ENCODE measurements at places on chromosomes 5 and 9.

GRCh38 chr5:52800394-52801213 is 12.9 kb downstream of the ITGA1 start:
- DNase-seq, result peak; percentile 15

- DNase-seq, result no peak
Observed at GRCh38 chr5:111851631-111852548, 94.9 kb upstream of the NREP start.

- DNase-seq, result no peak
Observed at GRCh38 chr5:132110930-132111329, 37.3 kb downstream of the CSF2 start.

DNA sequence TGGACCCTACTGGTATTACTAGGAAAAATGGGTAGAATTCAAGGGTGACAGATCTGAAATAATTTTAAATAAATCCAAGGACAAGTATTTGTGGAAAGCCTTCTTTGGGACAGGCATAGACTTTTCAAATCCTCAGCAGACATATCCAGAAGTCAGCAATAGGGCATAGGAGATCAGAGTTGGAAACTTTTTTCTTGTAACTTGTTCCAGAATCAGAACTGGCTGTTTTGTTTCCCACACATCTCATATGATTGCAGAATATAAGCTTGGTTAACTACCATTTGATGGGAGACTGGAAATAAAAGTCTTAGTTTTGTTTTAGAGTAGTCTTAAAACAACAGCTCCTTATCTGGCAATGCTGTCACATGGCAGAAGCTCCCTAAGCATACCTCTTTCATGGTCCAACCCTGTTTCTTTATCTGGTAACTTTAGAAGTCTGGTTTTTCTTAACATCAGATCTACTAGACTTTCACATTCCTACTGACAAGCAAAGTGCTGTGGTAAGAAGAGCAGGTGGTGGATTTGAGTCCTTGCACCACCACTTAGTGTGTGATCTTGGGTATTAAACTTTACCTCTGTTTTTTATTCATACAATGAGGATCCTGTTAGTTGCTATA is 25.1 kb downstream of the XRCC4 start:
- no peak for DNase-seq

GRCh38 chr5:75340714-75341478 is 3.9 kb downstream of the HMGCR start:
- DNase-seq, result no peak

DNA sequence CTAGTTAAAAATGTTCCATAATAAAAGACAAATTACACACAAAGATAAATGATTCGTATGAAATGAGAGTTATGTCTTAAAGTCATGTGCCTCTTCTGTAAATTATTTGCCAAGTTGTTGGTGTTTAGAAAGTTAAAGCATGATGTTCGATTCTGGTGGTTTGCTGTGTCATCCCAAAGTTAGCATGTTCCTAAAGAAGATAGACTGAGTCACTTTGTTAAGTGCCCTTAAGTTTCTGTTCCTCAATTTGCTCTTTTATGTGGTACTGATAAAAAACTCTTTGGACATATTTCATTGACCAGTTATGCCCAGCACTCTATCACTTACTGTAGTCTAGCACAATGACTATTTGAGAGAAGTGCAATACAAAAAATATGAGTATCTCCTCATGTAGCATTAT is 366.9 kb upstream of the ZNF608 start:
- DNase-seq, result no peak

DNA sequence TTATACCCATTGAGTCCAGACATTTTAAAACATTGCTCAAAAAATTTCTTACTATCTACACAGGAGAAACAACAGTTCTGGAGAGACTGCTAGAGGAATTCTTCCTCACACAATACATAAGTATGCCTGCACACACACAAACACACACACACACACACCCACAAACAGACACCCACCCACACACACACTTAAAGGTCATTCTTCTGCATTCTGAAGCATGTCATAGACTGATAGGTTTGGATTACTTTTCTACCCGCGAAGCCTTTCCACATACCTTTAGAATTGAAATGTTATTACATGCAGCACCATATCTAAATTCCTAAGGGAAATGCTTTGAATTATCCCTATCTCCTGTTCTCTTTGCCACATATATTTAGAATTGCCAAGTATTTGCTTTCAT is 80.2 kb downstream of the FAM174A start:
- no peak for DNase-seq

DNA sequence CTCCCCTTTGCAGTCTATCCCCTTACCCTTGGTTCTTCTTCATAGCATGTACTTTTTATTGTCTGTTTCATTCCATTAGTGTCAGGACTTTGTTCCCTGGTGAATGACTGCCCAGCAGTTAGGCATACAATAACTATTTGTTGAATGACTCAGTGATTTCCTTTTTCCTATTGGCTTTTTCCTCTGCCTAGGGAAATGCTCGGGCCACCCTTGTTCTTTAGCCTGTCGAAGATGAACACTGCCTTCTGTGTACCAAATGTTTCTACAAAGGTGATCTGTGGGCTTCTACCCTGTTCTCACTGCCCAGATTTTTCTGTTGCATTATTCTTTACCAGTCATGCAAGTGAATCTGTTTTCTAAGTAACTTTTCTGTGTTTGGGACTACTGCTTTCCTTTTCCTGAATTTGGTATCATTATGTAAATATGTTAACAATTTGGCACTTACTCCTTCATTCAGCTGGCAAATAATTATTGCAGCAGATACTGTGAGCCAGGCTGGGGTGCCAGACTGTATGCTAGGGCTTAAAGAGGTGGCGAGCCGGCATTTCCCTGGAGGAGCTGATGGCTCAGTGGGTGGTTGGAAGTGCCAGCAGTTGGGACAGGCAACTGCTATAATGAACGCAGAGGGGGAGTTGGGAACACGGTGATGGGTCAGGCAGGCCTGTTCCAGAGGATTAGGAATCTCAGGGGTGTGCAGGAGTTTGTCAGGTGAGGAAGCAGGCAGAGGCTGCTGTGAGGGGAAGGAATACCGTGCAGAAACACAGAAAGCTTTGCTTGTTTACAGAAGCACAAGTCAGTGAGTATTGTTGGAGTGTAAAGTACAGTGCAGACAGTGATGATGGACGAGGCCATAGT is 30.6 kb downstream of the KDM4C start:
- DNase-seq, result no peak

GRCh38 chr5:139631520-139632165 is 16.5 kb upstream of the CXXC5 start:
- DNase-seq, result no peak

DNA sequence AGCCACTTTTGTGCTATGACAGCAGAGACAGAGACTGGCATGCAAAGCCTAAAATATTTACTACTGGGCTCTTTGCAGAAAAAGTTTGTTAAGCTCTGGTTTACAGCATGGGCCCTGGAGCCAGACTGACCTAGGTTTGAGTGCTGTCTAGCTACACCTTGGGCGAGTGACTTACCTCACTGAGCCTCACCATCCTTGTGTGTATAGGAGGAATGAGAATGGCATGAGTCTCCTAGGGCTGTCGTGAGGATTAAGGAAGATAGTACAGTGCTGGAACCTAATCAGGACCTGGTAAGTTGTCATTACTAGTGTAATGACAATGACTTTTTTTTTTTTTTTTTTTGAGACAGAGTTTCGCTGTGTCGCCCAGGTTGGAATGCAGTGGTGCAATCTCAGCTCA is 65.2 kb downstream of the MSX2 start:
- no peak for DNase-seq

DNA sequence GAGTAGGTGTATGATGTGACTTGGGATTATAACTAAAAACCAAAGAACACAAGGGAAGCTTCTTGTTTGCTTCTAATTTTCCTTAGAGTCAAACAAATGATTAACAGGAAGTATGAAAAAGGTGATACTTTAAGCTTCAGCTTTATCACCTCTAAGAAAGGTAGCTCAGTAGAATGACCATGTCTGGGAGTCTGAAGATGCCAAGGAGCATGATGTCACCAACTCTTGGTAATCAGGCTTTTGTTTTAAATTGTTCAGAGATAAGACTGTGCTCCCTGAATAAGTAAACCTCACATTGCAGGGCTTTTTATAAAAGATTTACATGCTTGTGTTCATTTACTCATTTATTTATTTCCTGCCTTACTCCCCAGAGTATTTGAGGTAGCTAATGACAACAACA is 169.9 kb downstream of the FER start:
- no peak for DNase-seq

- DNase-seq, result no peak
Observed at GRCh38 chr5:129496421-129496820, 36.3 kb downstream of the ADAMTS19 start.

GRCh38 chr5:149382517-149383220 is 3.6 kb upstream of the IL17B start:
- DNase-seq, result no peak

DNA sequence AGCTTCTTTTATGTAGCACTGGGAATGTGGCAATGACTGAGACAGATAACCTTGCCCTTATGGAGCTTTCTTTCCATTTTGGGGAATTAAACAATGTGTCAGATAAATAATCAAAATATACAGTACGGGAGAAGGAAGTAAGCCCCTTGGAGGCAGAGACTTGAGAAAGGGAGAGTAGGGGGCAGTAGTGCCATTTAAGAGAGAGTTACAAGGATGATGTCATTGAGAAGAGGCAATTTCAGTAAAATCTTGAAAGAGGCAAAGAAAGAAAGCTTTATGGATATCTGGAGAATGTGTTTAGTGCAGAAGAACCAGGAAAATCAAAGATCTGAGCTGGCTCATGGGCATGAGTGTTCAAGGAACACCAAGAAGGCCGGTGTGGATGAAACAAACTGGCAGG is 77.3 kb downstream of the KCTD16 start:
- DNase-seq, result no peak

GRCh38 chr5:3047212-3047774 is 295.8 kb upstream of the IRX2 start:
- no peak for DNase-seq

GRCh38 chr9:126198854-126199253 is 127.8 kb upstream of the MVB12B start:
- DNase-seq, result no peak

- DNase-seq, result no peak
Observed at GRCh38 chr9:113269355-113269754, 6.0 kb downstream of the CDC26 start.

DNA sequence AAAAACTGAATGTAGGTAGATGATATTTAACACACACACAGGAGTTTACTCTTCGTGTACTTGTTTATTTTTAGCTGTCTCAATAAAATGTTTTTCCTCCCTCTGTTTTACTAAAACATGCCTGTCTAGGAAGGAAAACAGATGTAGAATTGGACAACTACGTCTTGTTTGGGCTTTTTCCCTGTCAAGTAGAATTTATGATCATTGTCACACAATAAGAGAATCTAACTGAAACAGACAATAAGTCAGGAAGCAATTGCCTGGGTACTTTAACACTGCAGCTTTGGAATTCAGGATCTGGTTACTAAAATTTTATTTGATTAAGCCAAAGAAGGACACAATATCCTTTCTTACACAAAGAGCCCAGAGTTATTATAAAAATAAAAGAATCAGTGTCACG is 164.2 kb downstream of the ZDHHC21 start:
- DNase-seq, result no peak

DNA sequence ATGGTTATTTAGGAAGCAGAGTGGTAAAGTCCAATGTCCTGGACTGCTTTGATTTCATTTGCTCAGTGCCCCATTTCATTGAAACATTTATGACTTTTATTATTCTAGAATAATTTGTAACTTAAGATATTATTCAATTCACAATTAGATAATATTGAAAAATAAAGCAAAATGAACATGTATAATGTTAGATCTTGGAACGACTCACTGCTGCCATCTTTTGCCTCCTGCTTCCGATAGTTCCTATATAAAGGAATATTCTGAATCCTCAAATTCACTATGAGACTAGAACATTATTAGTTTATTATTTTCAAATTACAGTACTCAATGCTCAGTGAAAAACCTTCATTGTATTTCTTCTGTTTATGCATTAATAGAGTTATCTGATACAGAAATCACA is 2.3 kb upstream of the CTNND2 start:
- no peak for DNase-seq

DNA sequence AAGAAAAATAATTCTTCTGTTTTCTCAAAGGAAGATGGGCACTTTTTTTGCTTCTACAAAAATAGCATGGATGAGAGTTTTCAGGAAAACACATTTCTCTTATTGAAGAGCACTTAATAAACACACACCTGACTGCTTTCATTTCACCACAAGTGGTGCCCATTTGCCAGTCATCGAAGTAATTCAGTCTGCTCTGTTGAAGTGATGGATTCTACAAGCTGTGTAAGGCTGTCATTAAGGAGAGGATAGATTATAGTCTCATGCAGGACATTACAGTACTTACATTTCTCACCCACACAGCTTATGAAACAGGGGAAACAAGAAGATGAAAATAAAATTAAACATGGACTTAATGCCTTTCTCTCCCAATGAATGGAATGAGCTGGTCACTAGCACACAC is 165.2 kb downstream of the NR2F1-AS1 start:
- DNase-seq, result no peak

DNA sequence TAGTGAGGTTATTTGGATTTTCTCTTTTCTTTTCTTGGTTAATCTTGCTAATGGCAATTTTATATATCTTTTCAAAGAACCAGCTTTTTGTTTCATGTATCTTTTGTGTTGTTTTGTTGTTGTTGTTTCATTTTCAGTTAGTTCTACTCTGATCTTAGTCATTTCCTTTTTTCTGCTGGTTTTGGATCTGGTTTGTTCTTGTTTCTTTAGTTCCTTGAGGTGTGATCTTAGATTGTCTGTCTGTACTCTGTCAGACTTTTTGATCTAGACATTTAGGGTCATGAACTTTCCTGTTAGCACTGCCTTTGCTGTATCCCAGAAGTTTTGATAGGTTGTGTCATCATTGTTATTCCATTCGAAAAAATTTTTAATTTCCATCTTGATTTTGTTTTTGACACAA is 399.7 kb downstream of the TLE1 start:
- no peak for DNase-seq

GRCh38 chr5:88952344-88952743 is 69.4 kb upstream of the MEF2C start:
- DNase-seq, result no peak
